BJ (cell line): ENCODE measurements at places on chromosomes 3 and 15. TPM values are rescaled to one million over a fixed set of nuclear protein-coding genes. Genes with fewer than 3 reads are reported as not detected.

IGDCC3 gene
- not detected in 2 replicates for polyA plus RNA-seq

CASR gene
- polyA plus RNA-seq: not detected in 2 replicates

NR2E3 gene
- 0.04 TPM in 1 of 2 replicates, not detected in the other for polyA plus RNA-seq

FGD5 gene
- not detected in 2 replicates for polyA plus RNA-seq

GHSR gene
- polyA plus RNA-seq: not detected in 2 replicates

CISH gene
- polyA plus RNA-seq: 1.1 and 2.6 TPM in 2 replicates

TRIM42 gene
- not detected in 2 replicates for polyA plus RNA-seq

CSTA gene
- 0.49 and 0.70 TPM in 2 replicates for polyA plus RNA-seq

UPK1B gene
- polyA plus RNA-seq: 0.05 TPM in 1 of 2 replicates, not detected in the other

SCN11A gene
- 0.02 and 0.04 TPM in 2 replicates for polyA plus RNA-seq

RLBP1 gene
- not detected in 2 replicates for polyA plus RNA-seq

SENP8 gene
- polyA plus RNA-seq: 3.1 and 6.0 TPM in 2 replicates

IGSF10 gene
- polyA plus RNA-seq: 0.07 and 0.12 TPM in 2 replicates

ADAMTSL3 gene
- polyA plus RNA-seq: not detected in 2 replicates

CHRFAM7A gene
- 0.04 TPM in 1 of 2 replicates, not detected in the other for polyA plus RNA-seq

DYNC1LI1 gene
- polyA plus RNA-seq: 15.9 and 26.9 TPM in 2 replicates

PRICKLE2 gene
- polyA plus RNA-seq: 3.5 and 3.9 TPM in 2 replicates

ACKR2 gene
- 0.15 TPM in 1 of 2 replicates, not detected in the other for polyA plus RNA-seq

DLL4 gene
- 0.32 and 0.47 TPM in 2 replicates for polyA plus RNA-seq

AADAC gene
- polyA plus RNA-seq: not detected in 2 replicates

GRCh38 chr3:8540456-8540855 is 38.8 kb downstream of the LMCD1 start:
- DNase-seq: no peak

DNA sequence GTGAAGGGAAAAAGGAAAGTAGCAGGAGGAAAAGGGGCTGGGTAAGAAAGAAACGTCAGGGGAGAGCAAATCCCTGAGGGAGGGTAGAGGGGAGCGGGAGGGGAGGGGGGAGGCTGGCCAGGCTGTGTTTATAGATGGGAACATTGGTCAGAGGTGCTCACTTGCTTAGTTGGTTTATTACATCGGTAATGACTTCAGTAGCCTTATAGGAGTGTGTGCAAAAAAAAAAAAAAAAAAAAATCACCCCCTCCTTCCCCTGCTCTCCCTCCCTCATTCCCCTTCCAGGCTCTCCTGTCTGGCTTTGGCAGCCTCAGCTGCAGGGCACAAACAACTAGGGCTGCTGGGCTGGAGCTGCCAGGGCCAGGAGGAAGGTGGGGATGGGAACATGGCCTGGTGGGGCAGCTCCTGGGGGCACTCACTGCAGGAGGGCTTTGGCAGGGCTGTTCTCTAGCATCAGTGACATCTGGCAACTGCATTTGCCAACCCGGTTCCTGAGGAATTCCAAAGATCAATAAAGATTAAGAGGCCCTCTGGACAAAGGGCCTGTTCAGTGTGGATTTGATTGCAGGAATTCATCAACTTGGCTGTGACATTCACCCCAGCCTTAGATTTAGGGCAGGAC is 334.5 kb upstream of the FRG2C start:
- DNase-seq: no peak

DNA sequence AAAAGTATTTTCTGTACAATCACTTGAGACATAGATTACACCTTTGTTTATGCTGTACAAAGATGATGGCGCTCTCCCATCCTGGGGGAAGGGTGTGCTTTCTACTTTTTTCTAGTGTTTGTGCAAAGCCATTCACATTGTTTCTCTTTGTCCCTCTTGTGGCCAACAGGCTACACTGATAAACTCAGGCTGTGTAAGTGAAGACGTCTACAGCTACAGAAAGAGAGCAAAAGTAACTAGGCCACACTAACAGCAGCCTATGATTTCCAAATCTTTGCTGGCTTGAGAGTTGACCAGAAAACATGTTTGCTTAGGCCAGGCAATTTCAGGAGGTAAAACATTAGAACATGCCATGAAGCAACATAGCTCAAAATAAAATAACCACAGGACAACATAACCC is 75.1 kb downstream of the FOXB1 start:
- no peak for DNase-seq

- no peak for DNase-seq
These were observed 188.9 kb downstream of the MEIS2 start for GRCh38 chr15:36911322-36911944.

GRCh38 chr3:196835086-196835485 is 32.6 kb upstream of the SENP5 start:
- DNase-seq: no peak

DNA sequence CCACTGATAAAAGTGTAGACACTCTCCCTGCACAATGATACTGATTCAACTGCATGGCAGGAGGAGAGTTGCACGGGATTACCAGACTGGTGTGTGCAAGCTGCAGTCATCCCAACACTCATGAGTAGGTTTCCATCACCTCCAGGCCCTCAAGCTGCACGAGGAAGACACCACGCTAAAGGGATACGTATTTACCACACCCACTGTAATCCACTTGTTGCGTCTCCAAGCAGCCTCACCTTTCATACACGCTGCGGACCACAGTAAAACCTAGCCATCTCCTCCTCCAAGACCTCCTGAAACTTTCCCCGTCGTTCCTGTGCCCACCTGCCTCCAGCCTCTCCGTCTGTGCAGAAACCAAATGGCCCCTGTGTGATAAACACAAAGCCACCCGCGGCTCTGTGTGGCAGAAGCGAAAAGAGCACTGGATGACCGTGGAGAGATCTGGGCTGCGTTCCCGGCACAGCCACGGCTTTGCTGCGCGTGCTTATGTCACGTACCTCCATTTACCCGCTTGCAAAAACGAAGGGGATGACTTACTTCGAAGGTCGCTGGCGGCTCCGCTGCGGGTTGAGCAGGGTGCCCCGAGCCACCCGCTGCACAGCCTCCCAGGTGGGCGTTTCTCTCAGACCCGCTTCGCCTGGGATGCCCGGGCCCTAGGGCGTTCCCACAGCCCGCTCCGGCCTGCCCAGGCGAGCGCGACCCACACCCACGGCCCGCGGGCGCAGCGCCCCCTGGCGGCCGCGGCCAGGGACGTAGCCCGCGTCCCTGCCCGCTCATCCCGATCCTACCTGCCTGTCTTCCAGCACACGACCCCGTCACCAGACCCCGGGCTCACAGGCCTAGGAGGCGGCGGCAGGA is 643 bp downstream of the ABCC5 start:
- no peak for DNase-seq

DNA sequence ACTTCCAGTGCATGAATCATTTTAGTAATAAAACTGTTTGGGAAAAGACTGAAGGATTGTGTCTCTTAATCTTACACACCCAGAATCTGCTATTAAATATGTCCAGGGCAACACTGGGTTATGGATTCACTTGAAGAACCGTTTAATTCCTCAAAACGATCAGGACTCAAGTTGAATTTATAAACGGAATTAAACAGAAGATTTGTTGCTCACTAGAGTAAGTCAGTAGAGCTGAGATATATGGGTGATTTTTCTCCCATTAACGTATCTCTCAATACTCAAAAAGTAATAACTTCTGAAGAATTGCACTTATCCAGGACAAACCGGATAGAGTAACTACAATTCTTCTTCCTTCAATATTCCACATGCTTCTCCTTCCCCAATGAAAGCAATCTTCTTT is 41.1 kb upstream of the LIPC start:
- no peak for DNase-seq

- no peak for DNase-seq
These were observed 49.2 kb downstream of the MBNL1 start for GRCh38 chr3:152317956-152318355.

DNA sequence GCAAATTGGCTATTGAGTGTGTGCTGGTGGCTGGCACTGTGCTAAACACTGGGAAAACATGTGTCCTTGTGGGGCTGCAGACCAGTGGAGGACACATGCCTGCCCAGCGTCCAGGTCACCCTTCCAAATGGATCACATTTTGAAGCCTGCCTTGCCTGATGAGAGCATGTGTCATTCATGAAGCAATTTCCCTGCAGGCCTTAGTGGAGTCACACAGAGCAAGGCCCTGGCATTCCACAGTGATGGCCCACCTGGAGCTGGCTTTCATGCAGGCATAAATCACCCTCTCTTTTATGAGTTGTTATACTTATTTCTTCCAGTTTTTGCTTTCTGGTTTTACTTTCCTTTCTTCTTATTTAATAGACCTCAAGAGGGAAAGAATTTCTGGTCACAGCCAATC is 219.5 kb downstream of the EPHB1 start:
- DNase-seq: no peak

DNA sequence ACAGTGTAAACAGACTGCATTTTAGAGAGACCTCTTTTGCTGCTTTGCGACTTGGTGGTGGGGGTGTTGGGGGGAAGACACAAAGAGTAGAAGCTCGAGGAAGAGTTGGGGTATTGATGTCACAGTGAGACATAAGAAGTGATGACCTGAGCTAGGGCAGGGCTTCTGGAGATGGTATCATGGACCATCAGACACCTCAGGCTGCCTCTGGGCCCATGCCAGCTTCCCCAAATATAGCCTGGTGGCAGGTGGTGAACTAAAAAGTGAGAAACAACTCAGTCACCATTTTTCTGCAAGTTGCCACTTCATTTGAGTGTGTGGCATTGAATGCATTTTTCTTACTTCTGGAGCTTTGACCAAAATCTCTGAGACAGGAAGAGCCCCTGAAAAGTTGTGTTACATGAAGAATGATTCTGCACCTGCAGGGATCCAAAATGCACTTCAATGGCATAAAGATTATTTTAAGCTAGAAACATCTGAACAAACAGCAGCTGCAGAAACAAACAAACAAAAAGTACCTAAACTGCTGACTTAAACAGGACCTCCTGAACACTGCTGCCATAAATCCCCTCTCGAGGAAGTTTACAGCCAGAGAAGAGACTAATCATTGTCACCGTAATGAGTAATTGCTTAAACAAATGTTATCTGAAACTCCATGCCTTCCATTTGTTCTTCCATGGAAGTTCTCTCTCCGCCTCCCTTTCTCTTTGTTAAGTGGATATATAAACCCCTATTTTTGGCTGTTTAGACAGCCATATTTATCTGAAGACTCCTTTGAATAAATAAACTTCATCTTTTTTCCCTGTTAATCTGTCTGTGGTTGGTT is 15.2 kb upstream of the XIRP1 start:
- DNase-seq: no peak

DNA sequence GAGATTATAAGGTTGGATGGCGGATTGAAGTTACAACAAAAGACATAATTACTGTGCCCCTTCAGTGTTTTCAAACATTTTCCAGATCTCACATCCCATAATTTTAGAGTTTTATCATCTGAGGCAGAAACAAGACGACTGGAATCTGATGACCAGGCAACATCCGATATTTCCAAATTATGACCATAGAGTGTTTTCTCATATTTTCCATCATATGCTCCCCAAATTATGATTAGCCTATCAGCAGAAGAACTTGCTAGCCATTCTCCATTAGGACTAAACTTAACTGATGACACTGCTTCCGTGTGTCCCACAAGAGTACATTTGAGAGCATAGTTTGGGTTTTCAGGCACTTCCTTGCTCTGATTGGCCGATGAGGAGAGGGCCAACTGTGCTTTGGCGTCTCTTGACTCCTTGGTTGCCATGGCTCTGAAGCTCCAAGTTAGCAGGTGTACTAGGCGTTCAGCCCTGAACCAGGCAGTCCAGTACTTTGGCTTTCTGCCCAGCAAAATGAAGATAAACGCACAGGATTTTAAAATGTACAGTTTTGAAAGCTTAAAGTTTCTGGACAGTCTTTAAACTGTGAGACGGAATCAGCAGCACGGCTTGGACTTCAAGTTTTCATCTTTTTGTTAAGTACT is 638 bp downstream of the WDR5B start:
- no peak for DNase-seq

- no peak for DNase-seq
These were observed 5.6 kb downstream of the ZBED2 start for GRCh38 chr3:111589303-111590142.

- no peak for DNase-seq
These were observed 216.0 kb upstream of the ZBTB20 start for GRCh38 chr3:115363071-115363470.

DNA sequence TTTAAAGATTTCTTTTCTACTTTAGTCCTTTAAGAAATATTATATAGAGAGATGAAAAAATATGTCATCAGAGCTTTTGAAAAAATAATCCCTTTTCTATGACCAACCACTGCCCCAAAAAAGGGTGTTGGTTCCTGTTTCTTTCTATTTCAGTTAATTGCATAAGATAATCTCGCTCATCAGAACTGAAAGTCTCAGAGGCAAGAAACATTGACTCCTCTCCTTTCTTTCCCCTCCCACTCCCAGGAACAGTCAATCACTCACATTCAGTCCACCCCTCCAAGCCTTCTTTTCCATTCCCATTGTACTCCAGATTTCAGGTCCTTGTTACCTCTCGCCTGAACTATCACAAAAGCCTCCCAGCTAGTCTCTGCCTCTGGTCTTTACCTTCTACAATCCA is 153.7 kb upstream of the ABI3BP start:
- no peak for DNase-seq

GRCh38 chr15:93035092-93035915 is 53.7 kb downstream of the RGMA start:
- no peak for DNase-seq

GRCh38 chr3:173700336-173700735 is 302.8 kb downstream of the NLGN1 start:
- DNase-seq: no peak

GRCh38 chr3:112445839-112446238 is 53.4 kb downstream of the BTLA start:
- no peak for DNase-seq

DNA sequence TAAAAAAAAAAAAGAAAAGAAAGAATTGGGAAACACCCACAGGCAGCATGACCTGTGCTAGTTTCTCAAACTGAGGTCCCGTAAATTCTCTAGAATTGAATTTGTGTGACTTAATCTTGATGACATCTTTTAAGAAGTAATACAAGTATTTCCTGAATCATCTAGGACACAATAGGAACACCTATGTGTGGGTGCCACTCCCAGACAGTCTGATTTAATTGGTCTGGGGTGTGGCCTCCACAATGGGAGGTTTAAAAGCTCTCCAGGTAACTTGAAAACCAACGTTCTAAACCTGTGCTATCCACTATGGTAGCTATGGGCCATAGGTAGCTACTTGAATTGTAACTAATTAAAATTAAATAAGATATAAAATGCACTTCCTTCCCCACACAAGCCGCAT is 28.1 kb downstream of the CFAP92 start:
- DNase-seq: no peak

- DNase-seq: no peak
These were observed 48.6 kb downstream of the IMPG2 start for GRCh38 chr3:101271728-101272127.

GRCh38 chr15:88894348-88894818 is 961 bp downstream of the HAPLN3 start:
- DNase-seq: no peak

- no peak for DNase-seq
These were observed 51.5 kb upstream of the SKIL start for GRCh38 chr3:170306015-170306414.

DNA sequence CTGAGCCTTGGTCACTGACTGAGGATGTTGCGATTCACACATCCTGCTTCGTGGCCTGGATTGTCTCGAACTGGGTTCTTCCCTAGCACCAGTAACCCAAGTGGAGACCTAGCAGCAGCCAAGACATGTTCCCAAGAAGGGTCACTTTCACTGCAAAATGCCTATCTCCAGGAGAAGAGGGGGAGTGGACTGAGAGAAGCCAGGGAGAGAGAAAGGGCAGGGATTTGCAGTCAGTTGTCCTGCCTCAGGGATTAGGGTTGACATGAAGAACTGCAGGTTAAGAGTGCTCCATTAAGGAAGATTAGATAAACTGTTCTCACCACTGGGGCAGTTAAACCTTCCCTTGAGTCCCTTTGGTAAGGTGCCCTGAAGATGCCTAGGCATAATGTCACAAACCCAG is 5.7 kb upstream of the CD276 start:
- DNase-seq: no peak
